ENCODE measurements at places on chromosomes 5 and 9.

DNA sequence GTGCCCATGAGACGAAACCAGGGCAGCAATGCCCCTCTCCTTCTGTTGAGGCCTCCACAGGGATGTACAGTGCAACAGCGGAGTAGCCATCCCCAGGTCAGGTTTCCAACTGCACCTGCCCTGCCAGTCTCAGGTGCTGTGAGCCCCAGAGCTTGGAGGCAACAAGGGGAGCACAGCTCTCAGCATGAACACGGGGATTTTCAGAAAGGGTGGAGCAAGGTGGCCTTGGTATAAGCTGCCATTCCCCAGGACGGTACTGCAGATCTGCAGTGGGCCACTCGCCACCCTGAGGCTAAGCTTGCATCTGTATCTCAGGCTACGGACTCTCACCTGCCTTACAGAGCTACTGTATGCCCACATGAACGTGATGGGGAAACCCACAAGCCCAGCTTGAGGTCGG lies 103.6 kb downstream of the GABBR2 start:
- no peak for DNase-seq

- no peak for DNase-seq
Measured at GRCh38 chr9:5644501-5644900, 15.6 kb downstream of the RIC1 start.

DNA sequence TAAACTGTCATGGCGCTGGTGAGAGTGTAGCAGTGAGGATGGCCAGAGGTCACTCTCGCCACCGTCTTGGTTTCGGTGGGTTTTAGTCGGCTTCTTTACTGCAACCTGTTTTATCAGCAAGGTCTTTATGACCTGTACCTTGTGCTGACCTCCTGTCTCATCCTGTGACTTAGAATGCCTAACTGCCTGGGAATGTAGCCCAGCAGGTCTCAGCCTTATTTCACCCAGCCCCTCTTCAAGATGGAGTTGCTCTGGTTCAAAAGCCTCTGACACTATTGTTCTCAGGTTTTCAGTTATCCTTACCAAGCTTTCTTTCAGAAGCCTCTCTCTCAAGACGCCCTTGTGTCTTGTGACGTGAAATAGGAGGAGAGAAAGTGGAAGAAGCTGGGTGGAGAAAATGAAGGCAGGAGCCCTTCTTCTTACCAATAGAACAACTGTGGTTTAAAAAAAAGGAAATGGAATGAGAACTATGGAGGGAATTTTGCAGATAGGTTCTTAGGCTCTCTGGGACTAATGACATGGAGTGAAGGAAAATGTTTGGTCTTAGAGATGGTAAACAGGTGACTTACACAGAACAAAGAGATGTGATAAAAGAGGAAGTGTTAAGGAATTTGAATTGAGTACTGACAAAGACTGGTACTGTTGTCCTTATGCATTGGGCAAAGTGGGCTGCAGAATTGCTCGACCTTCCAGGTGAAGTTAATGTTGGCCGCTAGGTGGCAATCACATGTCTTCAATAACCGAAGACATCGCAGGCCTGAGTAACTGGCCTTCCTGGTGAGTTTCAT lies 133.3 kb upstream of the RAI14 start:
- DNase-seq, result peak; percentile 93

- DNase-seq, result no peak
Measured at GRCh38 chr5:155761502-155761901, 565.5 kb upstream of the SGCD start.

GRCh38 chr9:124329206-124329792 lies 71.5 kb downstream of the NEK6 start:
- no peak for DNase-seq

GRCh38 chr9:115956371-115956770 lies 197.2 kb upstream of the PAPPA start:
- DNase-seq, result no peak

- peak; percentile 2 for DNase-seq
Measured at GRCh38 chr5:156326718-156327259, at the start of gene SGCD. Gene SGCD, plus strand, starts transcription at chr5:156327164.

DNA sequence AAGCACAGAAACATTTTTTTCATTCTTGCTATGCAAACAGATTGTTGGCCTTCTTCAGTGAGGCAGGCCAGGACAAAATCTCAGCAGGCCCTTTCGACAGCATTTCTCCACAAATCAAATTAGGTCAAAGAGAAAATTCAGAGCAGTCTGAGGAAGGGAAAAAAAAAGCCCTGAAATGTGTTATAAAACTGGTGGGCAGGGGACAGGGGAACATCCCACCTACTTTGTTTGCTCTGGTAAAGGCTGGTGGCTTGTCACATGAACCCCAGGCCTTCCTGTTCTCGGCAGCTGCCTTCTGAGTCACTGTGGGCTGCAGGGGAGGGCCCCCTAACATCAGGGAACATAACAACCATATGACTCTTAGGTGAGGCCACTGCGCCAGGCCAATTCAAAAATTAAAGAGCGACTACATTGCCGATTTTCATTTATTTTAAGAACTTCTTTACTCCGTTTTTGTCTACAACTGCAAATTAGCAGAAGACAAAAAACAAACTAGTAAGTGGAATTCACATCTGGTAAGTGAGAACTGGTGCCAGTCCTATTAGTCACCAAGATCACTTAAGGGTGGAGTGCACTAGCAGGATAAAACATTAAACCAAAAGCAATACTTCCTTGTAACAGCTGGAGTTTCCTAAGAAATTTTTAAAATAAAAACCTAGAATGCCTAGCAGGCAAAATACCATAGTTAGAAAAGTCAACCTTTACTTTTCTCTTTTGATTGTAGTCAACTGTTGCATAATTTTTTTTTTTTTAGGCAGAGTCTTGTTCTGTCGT lies 46.2 kb upstream of the DENND4C start:
- DNase-seq, result peak; percentile 97

DNA sequence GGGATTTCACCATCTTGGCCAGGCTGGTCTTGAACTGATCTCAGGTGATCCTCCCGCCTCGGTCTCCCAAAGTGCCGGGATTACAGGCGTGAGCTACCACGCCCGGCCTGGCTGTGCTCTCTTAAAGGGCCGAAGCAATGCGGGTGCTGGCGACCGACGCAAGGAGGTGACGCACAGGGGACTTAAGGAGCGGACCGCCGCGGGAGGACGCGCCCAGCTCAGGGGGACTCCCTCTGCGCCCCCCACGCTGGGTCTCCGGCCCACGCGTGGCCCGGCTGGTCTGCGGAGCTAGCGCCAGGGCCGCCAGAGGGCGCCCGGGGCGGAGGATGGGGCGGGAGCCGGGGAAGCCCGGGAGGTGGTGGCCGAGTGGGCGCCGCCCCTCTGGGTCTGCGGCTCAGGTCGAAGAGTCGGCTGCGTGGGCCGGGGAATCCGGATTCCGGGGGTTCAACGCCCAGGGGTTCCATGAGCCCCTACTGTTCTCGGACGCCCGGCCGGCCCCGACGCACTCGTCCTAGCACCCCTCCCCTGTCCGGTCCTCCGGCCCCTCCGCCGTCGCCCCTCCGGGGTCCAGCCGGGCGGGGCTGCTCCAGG lies 502 bp upstream of the CERCAM start:
- no peak for DNase-seq

DNA sequence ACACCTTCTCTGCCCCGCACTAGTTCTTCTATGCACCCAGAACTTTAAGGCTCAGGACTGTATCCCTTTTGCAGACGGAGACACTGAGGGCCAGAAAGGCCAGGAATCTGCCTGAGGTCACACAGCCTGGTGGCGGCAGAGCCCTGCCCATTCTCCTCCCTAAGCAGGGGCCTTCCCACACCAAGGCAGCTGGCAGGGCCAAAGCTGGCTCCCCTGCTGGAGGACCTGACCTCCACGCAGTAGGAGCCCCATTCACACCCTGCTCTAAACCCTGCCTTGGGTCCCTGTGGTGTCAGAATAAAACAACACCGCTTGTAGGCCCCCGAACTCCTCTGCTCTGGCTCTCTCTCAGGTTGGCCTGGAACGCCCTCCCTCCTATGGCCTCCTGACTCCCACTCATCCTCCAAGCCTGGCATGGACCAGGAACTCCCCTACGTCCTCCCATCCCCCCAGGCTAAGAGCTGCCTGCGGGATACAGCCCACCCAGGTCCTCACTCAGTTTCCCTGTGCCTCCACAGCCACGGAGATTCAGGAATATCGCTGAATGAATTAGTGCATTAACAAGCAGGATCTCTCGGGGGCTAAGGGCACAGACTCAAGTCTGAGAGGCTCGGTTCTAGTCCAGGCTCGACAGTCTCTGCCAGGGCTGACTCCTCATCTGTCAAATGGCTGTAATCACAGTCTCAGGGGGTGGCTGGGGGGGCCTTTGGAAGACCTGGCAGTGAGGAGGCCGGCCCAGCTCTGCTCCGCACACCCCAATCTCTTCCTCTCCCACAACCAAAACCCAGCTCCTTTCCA lies 2.8 kb downstream of the ST6GALNAC6 start:
- DNase-seq, result no peak

DNA sequence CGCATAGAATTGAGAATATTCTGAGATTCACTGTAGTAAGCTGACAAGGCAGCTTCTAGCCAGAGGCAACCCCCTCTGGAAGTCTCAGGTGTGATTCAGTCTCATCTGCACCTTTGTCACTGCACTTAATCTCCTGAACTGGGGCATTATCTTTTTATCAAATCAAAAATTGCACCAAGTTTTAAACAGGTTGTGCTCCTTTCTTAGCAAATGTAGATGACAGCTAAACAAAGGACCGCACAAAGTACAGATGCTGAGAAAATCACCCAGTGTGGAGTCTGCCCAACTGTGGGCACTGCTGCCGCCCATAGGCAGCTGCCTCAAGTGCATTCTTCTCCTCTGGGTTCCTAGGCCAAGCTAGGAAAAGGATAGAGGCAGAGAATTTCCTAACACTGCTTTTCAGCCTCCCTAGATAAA lies 51.1 kb downstream of the STARD4 start:
- DNase-seq, result no peak

- no peak for DNase-seq
Measured at GRCh38 chr5:160702311-160702803, 149.7 kb downstream of the ATP10B start.

- DNase-seq, result no peak
Measured at GRCh38 chr9:70574151-70574837, 159.8 kb upstream of the KLF9 start.

- DNase-seq, result no peak
Measured at GRCh38 chr5:5005353-5005752, 134.8 kb upstream of the ADAMTS16 start.

DNA sequence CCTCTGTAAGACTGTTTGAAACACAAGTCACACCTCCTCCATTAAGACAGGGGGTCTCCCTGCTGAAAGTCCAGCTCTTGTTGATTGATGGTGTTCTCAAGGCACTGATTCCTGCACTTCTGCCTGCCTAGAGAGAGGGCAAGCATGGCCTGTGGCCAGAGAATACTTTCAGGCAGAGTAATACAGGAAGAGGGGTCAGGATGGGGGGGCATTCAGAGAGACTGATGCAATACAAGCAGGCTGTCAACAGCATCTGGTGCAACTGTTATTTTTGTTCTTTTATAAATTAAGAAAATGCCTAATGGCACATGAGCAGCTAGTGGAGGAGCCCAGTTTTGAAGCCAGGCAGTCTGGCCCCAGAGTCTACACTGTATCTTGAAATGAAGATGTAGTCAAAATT lies 302.2 kb downstream of the DIRAS2 start:
- DNase-seq, result no peak

DNA sequence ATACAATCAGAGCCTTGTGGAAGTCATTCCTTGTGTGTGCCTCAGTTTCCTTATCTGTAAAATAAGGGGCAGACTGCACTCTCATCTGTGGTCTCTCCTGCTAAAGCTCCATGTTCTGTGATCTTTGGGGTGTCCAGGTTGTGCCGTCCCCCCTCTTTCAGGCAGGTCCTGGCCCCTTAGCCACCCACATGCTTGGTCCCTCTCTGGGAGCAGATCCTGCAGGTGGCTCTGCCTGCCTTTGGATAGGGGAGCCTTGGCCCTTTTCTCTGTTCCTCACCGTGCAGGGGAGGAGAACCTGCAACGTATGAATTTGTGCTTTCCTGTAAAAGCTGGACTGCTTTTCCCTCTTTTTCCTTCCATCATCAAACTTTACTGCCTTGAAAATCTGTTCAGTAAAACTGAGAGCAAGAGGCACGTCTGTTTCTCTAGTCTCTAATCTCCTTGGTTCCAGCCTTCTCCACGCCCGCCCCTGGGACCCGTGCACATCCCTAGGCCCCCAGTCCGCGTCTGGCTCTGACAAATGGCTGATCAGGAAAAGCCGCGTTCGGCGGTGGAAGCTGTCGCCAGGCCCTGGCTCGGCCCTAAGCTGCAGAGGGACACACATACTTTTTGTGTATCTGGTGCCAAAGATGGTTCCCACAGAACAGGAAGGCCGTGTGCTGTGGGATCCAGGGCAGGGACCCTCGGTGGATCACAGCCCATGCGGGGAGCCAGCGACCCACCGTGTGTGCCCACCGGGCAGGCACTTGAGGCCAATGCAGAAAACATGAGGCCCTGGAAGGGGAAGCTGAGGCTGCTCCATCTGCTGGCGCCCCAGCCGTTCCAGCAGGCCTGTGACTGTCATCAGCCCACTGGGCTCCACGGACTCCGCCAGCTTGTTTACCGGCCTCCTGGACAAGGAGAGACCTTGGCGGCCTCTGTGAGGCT lies 43.4 kb upstream of the COL5A1 start:
- peak; percentile 8 for DNase-seq

DNA sequence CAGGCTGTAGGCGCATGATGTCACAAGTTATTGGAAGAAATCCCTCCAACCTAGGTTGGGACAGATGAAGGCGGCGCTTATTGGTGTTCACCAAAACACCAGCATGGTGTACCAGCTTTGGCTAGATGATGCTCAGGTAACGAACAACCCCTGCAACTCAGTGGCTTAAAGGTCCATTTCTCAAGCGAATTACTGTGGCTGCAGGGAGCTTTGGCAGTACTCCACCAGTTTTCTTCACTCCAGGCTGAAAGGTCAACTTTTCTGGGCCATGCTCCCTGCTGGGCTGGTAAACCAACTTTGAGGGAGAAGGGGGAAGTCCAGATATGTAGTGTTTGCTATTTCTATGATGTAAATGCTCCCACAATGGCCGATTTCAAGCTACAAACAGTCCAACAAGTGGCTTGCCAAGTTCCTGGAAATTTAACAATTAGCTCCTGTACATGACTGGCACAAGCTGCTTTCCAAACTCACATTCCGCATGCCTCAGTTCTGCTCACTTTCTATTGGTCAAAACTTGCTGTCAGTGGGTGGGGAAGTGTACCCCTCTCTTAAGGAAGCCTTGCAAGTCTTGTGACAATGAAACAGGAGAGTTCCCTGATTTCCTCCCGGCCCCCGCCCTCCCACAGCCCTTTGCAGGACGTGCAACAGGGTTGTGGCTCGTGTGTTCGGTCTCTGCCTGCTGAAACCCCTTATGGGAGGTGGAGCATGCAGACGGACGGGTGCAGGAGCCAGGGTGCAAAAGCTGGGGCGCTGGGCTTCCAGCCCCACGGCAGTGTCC lies 588 bp upstream of the ZBED3 start:
- DNase-seq, result no peak

- DNase-seq, result no peak
Measured at GRCh38 chr9:1253064-1253979, 203.2 kb downstream of the DMRT2 start.
